ENCODE measurements at places on chromosomes 3 and 15.

DNA sequence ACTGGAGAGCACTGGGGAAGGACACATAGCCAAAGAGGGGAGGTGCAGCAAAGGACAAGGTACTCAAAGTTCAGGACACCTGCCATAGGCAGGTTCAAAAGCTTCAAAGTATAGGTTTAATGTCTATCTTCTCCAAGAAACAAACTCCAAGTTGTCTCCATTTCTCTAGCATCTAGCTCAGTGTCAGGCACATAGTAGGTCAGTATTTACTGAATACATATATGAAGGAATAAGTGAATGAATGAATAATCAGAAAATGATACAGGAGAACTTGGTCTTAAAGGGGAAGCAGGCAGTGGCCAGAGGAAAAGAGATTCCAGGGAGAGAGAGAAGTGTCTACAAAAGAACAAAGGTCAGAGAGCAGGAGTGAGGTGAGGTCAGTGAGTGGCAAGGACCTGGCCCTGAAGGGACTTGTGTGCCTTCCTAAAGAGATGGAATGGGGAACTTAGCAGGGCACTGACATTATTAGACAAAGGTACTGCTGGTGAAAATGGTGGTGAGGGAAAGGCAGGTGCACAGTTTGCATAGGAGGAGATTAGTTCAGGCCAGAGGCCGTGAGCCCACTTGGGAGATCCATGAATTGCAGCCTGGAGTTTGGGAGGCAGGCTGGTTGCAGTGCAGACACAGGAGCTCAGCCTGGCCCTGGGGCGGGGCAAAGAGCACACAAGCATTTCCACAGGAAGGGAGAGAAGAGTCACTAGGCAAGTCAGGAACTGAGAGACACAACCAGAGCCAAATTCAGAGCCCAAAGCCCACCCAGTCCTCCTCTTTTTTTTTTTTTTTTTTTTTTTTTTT, 21.4 kb downstream of the TBC1D2B start:
- DNase-seq: no peak

DNA sequence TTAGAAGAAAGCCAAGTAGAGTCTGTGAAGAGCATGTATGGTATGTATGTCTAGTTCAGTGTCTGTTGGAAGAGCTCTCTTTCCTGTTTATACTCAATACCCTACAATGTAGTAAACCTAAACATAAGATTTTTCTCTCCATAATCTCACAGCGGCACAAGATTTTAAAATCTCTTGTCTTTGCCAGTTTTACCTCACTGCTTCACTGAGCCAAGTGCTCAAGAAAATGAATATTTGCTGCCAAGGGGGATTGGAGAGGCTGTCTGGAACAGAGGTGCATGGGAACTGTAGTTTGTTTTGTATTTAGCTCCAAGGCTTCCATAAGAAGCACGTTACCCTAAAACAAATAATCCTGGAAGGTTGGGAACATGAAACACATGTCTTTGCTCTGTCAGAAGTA, 49.5 kb upstream of the FHIT start:
- DNase-seq: no peak

DNA sequence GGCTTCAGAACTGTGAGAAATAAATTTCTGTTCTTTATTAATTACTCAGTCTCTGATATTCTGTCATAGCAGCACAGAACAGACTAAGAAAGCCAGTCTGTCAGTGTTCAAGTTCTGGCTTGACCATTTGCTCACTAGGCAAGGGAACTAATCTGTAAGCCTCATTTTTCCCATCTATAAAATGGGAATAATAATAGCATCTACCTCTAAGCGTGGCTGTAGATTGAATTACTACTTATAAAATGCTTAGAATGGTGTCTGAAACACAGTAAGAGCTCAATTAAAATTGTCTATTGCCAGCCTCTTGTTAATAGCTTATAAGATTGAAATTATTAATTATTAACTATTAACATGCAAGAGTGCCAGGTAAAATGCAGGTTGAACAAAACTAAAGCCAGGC, 209.7 kb upstream of the LRRFIP2 start:
- no peak for DNase-seq

GRCh38 chr3:132880986-132881385, 157.2 kb upstream of the TMEM108 start:
- DNase-seq: no peak
